ENCODE measurements at places on chromosomes 1 and 21.

DNA sequence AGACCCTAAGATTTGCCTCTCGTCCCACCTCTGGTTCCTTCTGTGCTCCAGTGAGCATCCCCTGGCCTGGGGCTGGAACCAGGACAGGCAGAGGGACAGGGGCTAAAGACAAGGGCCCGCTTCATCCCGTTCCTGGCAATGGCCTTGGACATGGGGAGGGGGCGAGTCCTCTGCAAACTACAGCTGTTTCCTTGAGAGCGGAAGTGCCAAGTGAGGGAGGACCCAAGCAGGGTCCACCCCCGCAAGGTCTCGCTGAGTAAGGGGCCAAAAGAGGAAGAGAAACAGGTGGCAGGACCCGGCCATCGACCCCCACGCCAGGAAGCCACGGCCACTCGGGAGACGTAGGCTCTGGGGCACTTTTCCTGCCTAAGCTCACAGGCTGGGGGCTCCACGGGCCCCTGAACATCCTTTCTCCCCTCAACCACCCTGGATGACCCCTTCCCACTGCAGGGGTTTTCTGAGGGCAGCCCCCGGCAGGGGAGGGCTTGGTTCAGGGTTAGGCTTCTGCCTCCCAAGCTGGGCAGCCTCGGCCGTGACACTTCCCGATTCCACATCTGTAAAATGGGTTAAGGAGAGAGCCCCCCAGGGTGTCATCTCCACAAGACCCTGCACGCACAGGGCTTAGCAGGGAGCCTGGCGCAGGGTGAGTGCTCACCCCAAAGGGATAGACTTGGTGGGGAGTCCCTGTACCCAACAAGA is 17.9 kb upstream of the PLEKHG5 start:
- no peak for DNase-seq

GRCh38 chr1:9248341-9249262 is 14.0 kb downstream of the H6PD start:
- no peak for DNase-seq

GRCh38 chr1:208216062-208216461 is 28.1 kb downstream of the PLXNA2 start:
- DNase-seq = no peak

- DNase-seq = no peak
Observed at GRCh38 chr1:79551321-79551720, 544.8 kb upstream of the ADGRL4 start.

DNA sequence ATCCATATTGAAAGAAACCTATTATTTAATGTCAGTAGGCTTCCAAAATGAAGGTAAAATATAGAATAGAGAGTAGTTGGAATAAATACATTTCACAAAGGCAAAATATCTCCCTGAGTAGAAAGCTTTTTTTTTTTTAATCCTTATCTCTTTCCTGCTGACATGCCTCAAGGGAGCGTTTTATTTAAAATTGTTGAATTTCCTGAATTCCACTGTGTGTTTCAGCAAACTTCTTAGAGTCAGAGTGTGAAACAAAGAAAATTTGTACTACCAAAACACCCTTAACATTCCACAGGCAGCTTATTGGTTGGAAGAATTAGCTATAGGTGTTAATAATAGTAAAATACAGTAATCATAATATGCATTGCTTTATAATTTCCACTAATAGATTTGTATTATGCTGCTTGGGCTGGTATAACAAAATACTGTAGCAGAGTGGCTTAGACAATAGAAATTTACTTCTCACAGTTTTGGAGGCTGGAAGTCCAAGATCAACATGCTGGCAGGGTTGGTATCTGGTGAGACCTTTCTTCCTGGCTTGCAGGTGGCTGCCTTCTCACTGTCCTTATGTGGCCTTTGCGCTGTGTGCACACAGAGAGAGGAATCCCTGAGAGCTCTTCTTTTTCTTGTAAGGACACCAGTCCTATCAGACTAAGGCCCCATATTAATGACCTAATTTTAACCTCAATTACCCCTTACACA is 468.4 kb upstream of the C1orf87 start:
- DNase-seq = no peak

DNA sequence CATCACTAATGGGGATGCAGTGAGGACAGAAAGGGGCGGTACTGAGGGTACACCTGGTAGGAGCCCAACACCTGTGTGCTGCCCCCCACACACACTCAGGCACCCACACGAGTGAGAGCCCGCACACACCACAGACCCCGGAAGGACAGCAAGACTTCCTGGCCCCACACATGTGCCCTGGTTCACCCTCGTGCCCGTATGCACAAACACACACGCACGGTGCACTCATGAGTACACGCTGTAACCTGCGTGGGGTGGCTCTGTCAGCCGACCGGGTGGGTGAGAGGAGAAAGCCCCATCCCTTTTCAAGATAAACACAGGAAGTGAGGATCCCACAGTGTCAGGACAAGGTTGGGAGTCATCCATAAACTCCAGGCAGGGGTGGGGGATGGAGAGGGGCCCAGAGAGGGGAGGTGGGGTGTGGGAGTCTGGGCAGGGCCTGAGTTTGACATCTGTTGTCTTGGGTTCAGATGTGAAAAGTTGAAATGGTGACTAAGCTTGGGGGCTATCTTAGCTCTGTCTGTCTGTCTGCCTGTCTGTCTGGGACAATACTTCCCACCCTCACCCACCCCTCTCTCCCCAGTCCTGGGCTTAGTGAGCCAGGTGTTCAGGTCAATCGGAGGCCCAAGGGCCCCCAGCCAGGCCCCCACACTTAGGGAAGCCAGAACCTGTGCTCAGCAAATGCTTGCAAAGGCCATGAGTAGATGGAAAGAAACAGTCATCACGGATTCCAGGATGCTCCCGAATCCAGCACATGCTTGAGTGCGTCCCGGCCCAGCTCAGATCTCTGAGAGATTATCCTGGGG is 119.8 kb upstream of the ZBTB40 start:
- no peak for DNase-seq

- DNase-seq = no peak
Observed at GRCh38 chr1:116476321-116476720, 94.5 kb downstream of the CD58 start.

GRCh38 chr21:29682800-29683199 is 257.0 kb downstream of the GRIK1 start:
- DNase-seq = no peak

DNA sequence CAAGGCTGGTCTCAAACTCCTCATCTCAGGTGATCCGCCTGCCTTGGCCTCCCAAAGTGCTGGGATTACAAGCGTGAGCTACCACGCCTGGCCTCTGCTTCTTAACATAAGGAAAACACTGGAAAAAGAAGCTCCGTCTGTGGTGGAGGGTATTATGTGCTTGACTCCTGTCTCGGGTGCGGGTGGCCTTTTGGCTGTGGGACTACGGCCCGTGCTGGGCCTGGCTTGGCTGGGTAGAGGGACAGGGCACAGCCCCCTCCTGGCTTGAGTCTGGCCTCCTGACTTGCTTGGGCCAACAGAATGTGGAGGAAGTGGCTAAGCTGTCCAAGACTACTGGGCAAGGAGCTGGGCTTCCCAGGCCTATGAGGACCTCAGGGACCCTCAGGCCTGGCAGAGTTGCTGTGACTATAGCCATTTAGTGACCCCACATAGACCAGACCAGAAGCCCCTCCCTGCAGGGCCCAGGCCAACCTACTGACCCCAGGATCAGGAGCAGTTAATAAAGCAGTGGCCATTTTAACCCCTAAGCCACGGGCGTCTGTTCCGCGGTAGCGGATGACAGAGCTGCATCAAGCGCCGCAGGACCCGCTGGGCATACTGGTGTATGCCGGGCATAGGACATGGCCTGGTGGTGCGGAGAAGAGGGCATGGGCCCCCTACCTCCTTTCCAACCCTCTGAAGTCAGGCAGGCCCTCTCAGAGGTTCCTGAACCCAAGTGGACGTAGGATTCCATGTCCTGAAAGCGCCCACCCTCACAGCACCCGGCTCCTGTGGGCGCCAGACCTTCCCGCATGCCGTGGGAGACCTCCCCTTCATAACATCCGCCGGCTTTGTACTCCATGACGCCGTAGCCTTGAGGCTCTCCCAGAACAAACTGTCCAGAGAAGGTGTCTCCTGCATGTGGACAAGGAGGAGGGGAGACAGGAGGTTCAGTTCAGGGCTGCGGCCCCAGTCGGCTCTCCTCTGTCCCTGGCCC is 4.4 kb downstream of the MORN1 start:
- peak; percentile 56 for DNase-seq

DNA sequence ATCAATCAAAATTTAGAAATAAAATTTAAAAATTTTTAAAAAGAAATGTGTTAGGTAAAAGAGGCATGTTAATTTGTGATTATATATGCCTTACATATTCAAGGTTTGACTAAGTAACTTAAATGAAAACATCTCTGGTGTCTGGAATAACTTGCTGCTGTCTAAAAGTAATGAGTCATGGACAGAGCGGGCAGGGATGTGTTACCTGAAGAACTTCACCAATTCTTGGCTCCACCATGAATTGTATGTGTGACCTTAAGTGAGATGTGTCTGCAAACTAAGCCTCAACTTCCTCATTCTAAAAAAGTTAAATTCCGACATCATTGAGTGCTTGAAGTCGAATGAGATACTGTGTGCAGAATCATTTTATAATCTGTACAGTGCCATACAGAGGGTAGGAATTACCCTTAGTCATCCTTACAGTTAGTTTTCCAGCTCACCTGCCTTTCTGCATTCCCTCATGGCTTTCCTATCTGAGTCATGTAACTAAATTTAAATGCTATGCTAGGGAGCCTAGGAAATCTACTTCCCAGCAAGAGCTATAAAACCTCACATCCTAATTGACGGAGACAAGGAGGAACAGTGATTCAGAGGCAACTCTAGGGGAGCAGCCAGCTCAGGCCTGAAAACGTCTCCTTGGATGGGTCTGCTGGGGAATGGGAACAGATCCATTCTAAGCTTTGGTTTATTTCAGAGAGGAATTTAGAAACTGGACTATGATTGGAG is 100.7 kb upstream of the TSPAN2 start:
- DNase-seq = no peak

DNA sequence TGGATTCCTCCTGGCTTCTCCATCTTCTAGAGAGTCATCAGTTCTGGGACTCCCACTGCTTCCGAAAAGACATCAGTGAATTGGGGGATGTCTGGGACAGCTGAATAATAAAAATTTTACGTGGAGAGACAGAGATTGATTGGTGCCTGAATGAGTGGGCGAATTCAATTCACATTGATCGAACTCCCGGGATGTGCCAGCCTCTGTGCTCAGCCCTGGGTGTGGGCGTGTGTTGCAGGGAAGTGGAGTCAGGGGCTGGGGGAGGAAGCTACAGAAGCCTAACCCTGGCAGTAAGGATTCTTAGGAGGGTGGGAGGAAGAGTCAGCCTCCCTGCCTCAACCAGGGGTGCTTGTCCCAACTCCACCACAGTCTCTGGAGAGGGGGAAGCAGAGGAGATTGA is 18.0 kb upstream of the STUM start:
- DNase-seq = peak; percentile 44

GRCh38 chr1:14443164-14443787 is 155.2 kb upstream of the KAZN start:
- DNase-seq = no peak

GRCh38 chr1:53395671-53396215 is 63.5 kb upstream of the DMRTB1 start:
- DNase-seq = peak; percentile 50

DNA sequence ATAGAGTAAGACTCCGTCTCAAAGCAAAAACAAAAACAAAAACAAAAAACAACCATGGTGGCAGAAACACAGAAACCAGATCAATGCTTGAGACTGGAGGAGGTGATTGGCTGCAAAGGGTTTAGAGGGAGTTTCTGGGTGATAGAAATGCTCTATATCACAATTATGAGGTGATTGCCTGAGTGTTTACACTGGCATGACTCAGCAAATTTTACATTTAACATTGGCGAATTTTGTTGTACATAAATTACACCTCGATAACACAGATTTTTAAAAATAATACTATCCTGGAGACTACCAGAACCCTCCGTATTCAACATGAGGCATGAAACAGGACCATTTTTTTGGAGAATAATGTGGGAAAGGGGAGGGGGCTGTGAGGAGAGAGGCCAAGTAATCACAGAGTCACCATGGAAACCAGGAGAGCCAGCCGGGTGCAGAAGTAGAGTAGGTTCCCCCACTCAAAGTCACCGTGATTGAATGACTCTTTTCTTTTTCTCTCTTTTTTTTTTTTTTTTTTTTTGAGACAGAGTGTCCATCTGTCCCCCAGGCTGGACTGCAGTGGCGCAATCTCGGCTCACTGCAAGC is 24.3 kb downstream of the HEYL start:
- DNase-seq = no peak

- no peak for DNase-seq
Observed at GRCh38 chr1:167515893-167516321, 2.4 kb downstream of the CD247 start.

GRCh38 chr1:246533371-246533905 is 26.4 kb upstream of the SMYD3 start:
- no peak for DNase-seq

GRCh38 chr1:56190806-56191365 is 388.5 kb downstream of the PLPP3 start:
- DNase-seq = no peak

GRCh38 chr1:78049396-78049795 is 3.6 kb downstream of the GIPC2 start:
- no peak for DNase-seq

- DNase-seq = no peak
Observed at GRCh38 chr1:158179301-158180041, 1.2 kb upstream of the CD1D start.

- no peak for DNase-seq
Observed at GRCh38 chr1:194846488-194846887, 1660.1 kb upstream of the B3GALT2 start.

DNA sequence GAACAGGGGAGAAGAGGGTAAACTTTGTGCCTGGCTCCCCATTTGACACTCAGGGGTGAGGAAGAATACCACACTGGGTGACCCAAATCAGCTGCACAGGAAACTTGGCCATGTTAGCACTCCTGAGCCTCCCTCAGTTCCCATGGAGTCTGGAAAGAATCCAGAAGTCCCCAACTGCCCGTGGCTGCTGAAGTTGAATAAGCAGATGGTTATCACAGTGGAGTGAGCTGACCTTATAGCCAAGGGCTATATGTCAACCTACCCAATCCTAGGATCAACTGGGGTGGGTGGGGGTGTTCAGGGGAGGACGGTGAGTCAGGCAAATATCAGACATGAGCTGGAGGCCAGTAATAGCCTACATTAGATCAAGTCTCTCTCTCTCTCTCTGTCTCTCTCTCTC is 20.4 kb downstream of the KCNH1 start:
- no peak for DNase-seq

- DNase-seq = no peak
Observed at GRCh38 chr1:181317261-181317930, 165.9 kb upstream of the CACNA1E start.

- DNase-seq = no peak
Observed at GRCh38 chr1:88935522-88936222, 44.3 kb upstream of the GTF2B start.

GRCh38 chr21:32516756-32517649 is 68.3 kb downstream of the TCP10L start:
- DNase-seq = no peak

- no peak for DNase-seq
Observed at GRCh38 chr1:6491966-6492365, 499 bp upstream of the PLEKHG5 start.

DNA sequence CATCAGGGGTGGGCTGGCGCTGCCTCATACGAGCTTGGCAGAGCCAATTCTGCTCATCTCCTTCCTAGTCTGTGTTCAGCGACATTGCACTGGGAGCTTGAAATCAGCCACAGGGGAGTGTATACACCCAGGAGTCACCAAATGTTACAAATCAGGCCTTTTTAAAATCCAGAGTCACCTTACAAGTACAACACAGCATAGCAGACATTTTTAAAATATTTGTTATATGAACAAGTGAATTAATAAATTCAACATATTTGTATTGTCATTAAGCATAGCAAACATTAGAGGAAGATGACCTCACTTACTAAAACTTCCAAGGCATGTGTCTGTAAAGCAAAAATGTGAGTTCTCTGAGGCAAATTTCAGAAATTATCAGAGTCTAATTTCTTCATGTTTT is 210.0 kb downstream of the HLX start:
- no peak for DNase-seq

All from activated effector memory CD4-positive, alpha-beta T cell treated with anti-CD3 and anti-CD28 coated beads, Interleukin-2, amount 50 U/mL, for 16 hours (primary cell).